ENCODE measurements at places on chromosomes 1 and 21. TPM values are rescaled to one million over a fixed set of nuclear protein-coding genes. Genes with fewer than 3 reads are reported as not detected.
A peak's percentile ranks its signal among the peaks of the same experiment; 100 is the strongest.

DNA sequence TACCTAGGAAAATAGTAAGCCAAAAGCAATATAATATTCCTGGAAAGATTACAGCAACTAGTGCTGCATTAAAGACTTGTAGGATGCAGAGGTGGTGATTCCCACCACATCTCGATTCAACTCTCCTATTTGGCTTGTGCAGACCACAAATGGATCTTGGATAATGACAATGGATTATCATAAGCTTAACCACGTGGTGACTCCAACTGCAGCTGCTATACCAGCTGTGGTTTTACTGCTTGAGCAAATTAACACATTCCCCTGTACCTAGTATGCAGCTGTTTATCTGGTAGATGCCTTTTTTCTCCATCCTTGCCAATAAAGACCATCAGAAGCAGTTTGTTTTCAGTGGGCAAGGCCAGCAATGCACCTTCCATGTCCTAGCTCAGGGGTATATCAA lies 542.7 kb upstream of the ADGRL4 start:
- no peak for DNase-seq

Gene SPRR1B
- not detected for total RNA-seq

Gene SLAMF9
- total RNA-seq, result not detected

GRCh38 chr1:46690931-46691421 lies 19.3 kb downstream of the TEX38 start:
- DNase-seq, result no peak

GRCh38 chr1:154839691-154840090 lies 30.4 kb downstream of the KCNN3 start:
- peak; percentile 57 for DNase-seq
